ENCODE measurements at places on chromosomes 6 and 20.

GRCh38 chr6:7424967-7425807 is 35.6 kb downstream of the RIOK1 start:
- no peak for DNase-seq

DNA sequence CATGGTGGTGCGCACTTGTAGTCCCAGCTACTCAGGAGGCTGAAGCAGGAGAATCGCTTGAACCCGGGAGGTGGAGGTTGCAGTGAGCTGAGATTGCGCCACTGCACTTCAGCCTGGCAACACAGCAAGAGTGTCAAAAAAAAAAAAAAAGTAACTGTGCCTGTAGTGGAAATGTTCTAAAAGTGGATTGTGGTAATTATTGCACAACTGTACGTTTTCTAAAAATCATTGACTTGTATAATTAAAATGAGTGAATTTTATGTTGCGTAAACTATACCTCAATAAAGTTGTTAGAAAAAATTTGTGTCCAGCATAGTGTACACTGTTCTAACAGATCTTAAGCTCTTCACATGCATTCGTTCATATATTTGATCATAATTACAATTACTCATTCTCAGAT is 5.5 kb downstream of the SEC23B start:
- no peak for DNase-seq

DNA sequence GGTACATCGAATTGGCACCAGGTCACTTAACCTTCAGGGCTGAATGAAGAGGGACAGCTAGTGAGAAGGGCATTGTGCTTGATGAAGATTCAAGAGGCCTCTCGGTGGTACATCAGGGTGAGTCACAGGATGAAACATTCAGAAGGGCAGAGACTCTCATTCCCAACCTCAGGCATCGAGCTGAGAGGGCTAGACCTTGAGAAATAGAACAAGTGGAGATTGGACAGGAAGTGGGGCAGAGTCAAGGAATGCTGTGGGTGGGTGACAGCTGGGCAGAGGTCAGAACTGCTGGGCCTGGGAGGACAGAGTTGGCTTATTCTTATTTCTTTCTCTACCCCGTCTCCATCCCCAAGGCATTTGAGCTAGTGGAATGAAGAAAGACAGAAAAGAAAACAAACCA is 126.0 kb downstream of the SCML4 start:
- peak; percentile 12 for DNase-seq

DNA sequence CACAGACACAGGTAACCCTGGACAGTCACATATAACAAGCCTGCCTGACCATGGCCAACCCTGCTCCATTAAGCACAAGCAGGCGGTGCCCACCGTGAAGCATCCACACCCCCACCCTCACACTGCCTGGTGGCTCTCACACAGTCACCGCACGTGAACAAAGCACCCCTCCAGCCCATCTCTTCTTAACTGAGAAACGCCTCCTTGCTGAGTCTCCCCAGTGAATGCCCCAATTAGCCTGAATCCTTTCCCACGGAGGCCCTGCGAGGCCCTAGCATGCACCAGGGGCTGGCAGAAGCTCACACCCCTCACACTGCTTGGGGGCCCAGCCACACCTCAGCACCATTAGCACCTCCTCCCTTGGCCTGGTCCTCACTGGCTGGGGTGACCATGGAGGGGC is 72.3 kb downstream of the GRM4 start:
- no peak for DNase-seq

- peak; percentile 36 for DNase-seq
Measured at GRCh38 chr20:13101706-13102105, 92.9 kb downstream of the SPTLC3 start.

- no peak for DNase-seq
Measured at GRCh38 chr20:32885185-32885584, 26.5 kb downstream of the EFCAB8 start.

DNA sequence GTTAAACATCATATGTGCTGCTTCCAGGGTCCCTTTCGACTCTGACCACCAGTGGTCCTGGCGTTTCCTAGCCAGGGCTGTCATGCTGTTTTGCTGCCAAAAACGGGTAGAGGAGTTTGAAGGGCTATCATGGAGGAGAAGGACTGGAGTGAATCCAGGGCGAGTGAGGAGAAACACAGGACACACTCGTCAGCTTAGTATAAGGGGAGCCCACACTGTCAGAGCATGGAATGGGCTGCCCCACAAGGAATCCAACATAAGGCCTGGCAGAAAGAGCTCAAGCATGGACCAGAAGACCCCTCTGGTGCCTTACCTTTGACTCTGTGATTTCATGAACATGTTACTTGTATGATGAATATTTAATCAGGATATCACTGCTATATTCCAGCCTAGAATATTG is 247.2 kb downstream of the NRN1 start:
- DNase-seq, result no peak

DNA sequence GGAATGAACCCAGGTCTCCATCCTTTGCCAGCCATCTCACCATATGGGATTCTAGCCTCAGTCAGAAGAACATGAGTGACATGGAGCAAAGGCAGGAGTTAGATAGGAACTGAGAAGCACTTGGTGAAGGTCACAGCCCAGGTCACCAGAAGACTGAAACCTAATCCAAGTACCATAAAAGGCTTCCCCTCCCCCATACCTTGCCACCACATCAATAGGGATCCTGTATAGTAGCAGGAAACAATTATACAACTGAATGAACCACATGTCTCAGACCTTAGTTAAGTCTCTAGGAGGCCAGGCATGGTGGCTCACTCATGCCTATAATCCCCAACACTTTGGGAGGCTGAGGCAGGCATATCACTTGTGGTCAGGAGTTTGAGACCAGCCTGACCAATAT is 49.6 kb downstream of the KIZ start:
- DNase-seq, result no peak

DNA sequence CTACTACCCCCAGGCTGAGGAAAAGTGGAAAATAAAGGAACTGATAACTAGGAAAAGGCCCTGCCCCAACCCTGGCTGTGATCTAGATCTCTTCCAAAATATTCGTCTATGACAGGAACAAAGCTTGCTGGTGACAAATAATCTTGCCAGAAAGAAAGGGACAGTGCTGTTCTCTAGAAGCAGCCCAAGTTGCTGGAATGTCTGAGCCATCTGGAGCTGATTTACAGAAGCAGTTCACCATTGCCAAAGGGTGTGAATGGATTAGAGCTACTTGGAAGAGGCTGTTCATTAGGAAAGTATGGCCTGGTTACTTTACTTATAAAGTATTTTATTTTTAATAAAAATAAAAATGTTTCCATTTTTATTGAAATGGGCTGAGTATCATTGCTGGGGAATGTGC is 146.3 kb downstream of the EPM2A start:
- no peak for DNase-seq

GRCh38 chr6:140441256-140441655 is 1066.8 kb upstream of the CITED2 start:
- DNase-seq, result no peak

- no peak for DNase-seq
Measured at GRCh38 chr6:72321788-72322187, 300.1 kb upstream of the KCNQ5 start.

GRCh38 chr6:150177952-150178520 is 35.2 kb downstream of the PPP1R14C start:
- DNase-seq, result no peak

- DNase-seq, result no peak
Measured at GRCh38 chr6:1868561-1869261, 259.0 kb downstream of the FOXC1 start.

DNA sequence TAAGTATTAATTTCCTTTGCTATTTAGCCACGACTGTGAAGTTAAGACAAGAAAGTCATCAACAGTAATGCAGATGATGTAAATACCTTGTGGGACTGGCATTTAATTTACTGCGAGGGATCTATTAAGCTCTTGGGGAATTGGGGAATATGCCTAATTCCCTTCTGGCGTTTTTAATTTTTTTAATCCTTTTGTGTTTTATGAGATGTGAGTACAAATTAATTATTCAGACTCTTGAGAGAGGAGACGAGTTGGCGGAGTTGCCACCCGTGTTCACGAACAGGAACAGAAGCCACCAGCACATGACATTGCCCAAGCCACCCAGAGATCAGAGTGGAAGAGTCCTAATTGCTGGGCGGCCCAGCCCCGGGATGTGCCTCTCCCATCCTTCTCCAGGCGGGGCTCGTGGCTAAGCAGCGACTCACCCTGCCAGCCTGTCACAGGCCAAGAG is 533 bp upstream of the CRYBG1 start:
- DNase-seq, result no peak

- no peak for DNase-seq
Measured at GRCh38 chr6:132961122-132961521, 146.8 kb downstream of the RPS12 start.

DNA sequence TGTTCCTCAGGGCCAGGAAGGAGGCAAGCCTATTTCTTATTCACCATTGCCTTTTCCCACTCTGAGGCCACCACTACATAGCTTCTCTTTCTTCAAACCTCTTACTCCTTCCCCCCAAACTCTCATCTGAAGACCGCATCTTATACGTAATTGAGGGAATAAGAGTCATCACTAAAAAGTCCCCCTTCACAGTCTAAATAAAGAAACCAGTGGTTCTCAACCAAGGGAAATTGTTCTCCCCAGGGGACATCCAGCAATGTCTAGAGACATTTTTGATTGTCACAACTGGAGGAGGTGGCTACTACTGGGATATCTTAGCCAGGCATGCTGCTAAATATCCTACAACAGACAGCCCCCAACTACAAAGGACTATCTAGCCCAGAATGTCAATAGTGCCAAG is 327.6 kb upstream of the CNR1 start:
- no peak for DNase-seq

GRCh38 chr6:128493877-128494276 is 26.5 kb downstream of the PTPRK start:
- no peak for DNase-seq

- DNase-seq, result no peak
Measured at GRCh38 chr6:34333858-34334257, 58.6 kb downstream of the NUDT3 start.

DNA sequence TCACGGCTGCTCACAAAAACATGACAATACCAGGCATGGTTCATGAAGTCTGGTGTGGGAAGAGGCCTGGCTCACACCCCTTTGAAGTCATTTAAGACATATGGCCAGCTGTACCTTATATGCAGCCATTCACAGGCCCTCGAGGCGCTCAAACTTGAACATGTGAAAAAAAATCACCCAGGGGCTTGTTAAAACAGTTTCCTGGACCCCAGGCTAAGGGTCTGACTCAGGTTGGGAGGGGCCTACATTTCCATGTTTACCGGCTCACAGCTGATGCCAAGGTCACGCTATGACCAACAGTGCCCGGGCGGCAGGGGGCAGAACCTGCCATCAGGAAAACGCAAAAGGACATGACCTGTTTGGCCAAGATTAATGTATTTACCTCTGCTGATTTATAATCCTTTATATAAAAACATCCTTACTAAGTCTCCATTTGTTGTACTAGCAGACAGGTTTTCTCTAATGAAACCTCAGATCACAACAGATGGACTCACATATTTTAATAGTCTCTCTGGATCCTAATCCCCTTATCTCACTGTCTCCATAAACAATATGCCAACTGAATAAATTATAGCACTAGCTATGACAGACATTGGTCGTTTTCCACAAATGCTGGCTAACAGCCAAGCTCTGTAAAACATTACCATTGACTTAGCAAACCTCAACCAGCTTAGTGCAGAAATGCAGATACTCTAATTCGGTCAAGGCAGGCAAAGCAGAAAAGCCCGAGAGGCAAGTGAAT is 19.9 kb downstream of the EZR start:
- no peak for DNase-seq

- DNase-seq, result no peak
Measured at GRCh38 chr6:117110737-117111136, 154.6 kb upstream of the VGLL2 start.

DNA sequence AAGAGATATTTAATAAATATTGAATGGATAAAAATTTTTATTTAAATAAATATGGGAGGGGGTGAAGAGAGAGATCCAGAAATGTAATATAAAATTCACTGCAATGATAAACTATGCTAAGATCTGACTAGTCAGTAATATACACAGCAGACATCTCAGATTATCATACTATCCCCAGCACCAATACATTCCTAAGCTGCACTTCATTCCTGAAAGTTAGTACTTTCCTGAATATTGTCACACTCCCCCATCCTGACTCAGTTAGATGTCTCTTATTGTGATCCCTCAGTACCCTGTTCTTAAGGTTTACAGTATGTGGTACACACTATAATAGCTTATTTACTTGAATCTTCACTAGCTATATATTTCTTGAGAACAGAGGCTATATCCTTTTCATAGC is 88.3 kb upstream of the KCNQ5 start:
- no peak for DNase-seq

GRCh38 chr20:3633913-3634478 is 29.2 kb downstream of the GFRA4 start:
- DNase-seq, result no peak

- no peak for DNase-seq
Measured at GRCh38 chr20:13953227-13953626, 37.2 kb downstream of the SEL1L2 start.

- DNase-seq, result no peak
Measured at GRCh38 chr6:144325232-144325631, 40.1 kb downstream of the UTRN start.

- no peak for DNase-seq
Measured at GRCh38 chr6:150466196-150466595, 97.4 kb downstream of the IYD start.

- DNase-seq, result no peak
Measured at GRCh38 chr20:12941025-12941424, 67.7 kb upstream of the SPTLC3 start.

DNA sequence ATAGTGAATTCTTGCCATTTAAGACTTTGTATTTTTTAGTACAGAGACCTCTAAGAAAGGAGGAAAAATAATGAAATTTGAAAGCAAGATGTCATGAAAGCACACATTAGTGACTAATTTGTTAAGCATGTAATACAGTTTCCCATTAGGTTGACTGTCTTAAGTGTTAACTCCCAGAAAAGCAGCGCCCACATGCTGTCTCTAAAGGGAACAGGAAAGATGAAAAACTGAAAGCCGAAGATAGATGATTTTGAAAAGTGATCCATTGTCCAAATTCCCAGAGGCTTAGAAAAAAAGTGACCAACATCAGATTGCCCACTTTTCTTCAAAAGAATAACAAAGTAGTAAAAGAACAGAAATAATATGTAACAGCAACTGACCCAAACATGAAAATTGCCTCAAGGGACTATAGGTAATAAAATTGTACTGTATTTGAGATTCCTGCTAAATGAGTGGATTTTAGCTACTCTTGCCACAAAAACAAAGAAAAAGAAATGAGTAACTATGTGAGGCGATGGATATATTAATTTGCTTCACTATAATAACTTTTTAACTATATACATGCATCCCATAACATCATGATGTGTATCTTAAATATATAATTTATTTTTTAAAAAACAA is 83.2 kb upstream of the OGFRL1 start:
- no peak for DNase-seq

DNA sequence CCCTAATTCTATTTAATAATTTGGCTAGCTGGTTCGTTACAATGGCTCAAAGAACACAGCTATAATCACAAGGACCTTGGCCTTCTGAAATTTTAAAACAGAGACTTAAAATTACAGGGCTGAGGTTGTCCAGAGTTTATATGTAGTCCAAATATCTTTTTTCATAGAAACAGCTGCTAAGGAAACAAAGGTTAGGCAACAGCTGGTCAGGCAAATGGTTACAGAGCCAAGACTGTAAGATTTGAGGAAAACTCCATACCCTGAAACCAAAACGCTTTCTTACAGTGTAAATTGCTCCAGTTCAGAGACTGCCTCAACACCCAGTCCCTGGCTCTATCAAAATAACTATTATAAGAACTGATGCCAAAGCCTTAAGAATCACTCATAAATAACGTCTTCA is 9.7 kb upstream of the ARHGAP18 start:
- no peak for DNase-seq
